Hematopoietic multipotent progenitor cell treated with erythropoietin and hydrocortisone succinate and interleukin-3 and kit ligand, for 8 days (in vitro differentiated cells): ENCODE measurements at places on chromosomes 16 and 17.
A peak's percentile ranks its signal among the peaks of the same experiment; 100 is the strongest.

GRCh38 chr16:11289202-11289601 is 8.1 kb upstream of the PRM1 start:
- no peak for DNase-seq

GRCh38 chr17:19024101-19025078 is 19.8 kb upstream of the FAM83G start:
- DNase-seq: no peak

GRCh38 chr17:66715745-66716156 is 119.2 kb upstream of the CACNG5 start:
- peak; percentile 59 for DNase-seq

- no peak for DNase-seq
These were observed 73.2 kb upstream of the RPL38 start for GRCh38 chr17:74130276-74130675.

GRCh38 chr16:50011707-50012106 is 13.3 kb upstream of the CNEP1R1 start:
- no peak for DNase-seq

DNA sequence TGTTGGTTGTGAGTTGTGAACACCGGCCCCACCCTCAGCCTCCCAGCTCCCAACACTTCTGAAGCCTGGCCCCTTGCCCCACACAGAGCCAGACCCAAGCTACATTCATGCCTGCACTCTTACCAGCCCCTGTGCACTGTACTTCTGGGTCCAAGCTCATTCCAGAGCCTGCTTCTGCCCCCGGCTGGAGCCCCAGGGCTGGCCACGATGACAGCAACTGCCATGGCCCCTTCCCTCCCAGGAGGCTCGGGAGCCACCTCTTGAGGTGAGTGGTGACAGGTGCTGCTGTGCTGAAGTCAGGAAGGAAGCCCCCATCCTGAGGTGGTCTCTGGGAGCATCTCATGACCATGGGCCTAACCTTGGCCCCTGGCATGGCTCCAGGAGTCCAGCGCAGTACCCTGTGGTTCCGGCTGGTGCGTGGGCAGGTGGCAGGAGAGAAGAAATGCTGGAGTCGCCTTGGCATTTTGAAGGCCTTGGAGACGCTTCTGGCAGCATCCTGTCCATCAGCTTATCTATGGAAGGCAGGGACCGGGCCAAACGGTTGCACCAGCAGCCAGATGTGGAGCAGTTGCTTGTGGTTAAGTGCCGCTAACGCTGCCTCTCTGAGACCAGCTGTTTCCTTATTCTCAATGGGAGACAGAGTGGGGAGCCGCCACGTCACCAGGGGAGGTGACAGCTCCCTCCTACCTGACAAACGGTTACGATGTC is 3.9 kb upstream of the CDT1 start:
- DNase-seq: peak; percentile 99

- no peak for DNase-seq
These were observed 53.8 kb downstream of the COG7 start for GRCh38 chr16:23398987-23399805.

- DNase-seq: no peak
These were observed 14.8 kb downstream of the TEKT5 start for GRCh38 chr16:10679921-10680320.

DNA sequence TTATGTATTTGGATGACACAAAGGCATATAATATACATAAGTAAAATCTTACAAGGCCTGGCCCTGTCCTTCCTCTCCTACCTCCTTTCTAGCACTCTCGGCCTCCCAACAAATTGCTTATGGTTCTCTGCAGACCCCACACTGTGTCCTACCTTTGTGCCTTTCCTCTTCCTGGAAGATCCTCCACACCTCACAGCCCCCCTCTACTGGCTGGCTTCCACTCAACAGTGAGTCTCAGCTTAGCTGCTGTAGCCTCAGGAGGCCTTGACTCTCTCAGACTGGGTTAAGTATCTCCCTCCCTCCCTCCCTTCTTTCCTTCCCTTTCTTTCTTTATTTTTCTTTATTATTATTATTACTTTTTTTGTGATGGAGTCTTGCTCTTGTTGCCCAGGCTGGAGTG is 8.3 kb upstream of the SLC52A1 start:
- no peak for DNase-seq

GRCh38 chr17:77087650-77088454 is 52.9 kb upstream of the SEC14L1 start:
- DNase-seq: no peak

GRCh38 chr17:44541884-44542581 is 15.3 kb upstream of the FZD2 start:
- DNase-seq: no peak

DNA sequence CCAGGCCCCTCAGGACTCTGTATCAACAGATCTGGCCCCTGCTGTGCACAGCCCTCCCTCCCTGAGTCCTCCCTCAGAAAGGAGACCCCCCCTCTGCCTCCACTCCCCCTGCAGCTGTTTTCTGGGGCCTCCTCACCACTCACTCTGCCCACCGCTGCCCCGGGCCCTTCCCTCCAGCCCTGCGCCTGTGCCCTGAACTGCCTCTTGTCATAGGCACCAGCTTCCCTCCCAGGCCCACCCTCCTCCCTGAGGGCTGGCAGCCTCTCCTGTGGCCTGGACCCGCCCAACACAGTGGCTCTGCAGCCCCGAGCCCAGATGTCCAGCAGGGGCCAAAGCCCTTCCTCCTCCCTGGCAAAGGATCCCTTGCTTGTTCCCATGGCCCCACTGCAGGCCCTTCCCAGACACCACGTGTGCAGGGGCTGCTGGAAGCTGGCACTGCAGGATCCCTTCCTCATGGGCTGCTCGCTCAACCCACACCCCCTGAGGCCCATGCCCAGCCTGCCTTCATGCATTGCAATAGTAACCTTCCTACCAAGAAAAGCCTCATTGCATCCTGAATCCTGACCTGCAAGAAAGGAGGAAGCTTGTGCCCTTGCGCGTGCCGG is 25.8 kb downstream of the GNPTG start:
- no peak for DNase-seq

- DNase-seq: no peak
These were observed 4.6 kb upstream of the MAPK8IP3 start for GRCh38 chr16:1701216-1701878.

DNA sequence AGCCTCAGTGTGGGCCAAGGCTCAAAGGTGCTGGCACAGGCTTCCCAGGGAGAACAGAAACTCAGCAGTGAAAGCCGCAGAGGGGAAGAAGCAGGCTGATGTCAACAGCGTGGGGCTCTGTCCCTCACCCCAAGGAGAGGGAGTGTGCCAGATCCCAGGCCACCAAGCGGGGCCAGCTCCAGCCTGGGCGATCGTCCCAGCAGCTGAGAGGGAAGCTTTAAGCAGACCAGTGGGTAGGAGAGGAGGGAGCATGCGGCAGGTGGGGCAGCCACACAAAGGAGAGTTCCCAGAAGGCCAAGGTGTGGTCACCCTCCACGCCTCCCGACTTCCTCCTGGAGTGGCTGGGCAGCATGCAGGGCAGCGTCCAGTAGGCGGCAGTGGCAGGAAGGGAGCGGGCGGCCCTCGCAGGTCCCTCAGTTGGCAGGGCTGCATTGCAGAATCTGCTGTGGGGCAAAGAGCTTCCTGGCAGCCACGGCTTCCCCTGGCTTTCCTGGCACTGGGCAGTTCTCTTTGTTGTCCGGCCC is 6.0 kb downstream of the SYNGR2 start:
- DNase-seq: no peak

GRCh38 chr16:66069587-66069986 is 296.9 kb upstream of the CDH5 start:
- no peak for DNase-seq

DNA sequence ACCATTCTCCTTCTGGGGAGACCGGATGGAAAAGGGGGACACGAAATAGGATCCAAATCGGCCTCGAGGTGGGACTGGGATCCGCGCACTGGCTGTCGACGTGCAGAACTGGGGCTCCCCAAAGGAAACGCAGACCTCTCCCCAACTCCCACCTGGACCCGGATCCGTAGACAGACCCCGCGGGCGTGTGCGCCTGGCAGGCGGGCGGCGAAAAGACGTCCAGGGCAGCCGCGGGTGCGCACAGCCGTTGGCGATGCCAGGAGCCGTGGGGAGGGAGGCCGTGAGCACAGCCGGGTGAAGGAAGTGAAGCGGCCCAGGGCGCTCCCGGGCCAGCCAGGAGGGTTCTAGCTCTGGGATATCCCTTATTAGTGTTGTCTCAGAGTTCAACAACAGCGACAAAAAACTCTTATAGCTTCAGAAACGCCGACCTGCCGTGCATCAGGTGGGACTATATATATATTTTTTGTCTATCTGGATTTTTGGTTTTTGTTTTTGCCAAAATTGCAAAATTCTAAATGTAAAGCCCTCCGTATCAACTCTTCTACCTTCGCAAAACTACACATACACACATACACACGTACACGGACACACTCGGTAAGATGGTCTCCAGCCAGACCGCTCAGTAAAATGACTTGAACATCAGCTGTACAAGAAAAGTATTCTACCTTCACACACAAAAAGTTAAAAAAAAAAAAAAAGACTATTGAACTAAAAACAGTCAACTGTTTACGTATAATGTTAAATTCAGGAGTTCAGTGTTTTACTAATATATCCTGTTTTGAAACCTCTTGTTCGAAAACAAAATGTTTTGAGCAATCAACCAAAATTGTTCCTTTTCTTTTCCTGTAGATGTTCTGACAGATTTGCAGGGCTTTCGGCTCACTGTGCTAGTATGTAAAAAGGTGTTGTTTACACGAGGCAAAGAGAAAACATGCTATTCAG is 5.2 kb upstream of the AATF start:
- DNase-seq: no peak

DNA sequence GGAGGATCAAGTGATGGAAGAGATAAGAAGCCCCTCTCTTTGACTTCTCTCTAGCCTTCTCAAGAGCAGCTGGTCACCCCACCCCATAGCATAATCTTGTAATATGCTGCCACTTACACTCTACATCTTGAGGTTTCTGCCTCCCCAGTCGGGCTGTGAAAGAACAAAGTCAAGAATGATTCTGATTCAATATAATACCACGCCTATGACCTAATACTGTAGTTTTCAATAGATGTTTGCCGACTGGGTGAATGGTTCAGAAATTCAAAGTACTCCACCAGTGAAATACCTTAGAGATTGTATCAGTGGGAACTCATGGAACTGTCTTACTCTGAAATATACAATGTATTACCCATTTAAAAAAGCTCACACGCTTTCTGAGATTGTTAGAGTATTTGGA is 93.0 kb upstream of the ZFHX3 start:
- DNase-seq: no peak

GRCh38 chr16:8782673-8783072 is 14.8 kb downstream of the TMEM186 start:
- DNase-seq: no peak

- peak; percentile 69 for DNase-seq
These were observed 13.9 kb upstream of the OR1F1 start for GRCh38 chr16:3173892-3174617.

DNA sequence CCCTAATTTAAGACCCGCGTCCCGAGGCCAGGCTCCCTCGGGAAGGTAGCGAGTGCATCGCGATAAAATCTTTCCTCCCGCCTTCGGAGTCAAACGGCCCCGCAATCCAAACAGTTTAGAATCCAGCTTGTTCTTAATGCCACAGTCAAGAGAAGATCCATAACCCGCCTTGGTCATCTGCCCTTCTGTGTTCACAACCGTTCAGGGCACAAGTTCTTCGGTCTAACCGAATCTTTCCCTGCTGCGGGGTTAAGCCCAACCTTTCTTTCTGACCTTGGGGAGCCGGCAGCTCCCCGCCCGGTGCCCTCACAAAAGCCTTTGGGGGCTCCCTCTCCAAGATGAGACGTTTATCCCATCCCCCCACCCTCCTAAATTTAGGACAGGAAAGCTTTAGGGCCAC is 30.3 kb downstream of the CPSF4L start:
- peak; percentile 26 for DNase-seq

DNA sequence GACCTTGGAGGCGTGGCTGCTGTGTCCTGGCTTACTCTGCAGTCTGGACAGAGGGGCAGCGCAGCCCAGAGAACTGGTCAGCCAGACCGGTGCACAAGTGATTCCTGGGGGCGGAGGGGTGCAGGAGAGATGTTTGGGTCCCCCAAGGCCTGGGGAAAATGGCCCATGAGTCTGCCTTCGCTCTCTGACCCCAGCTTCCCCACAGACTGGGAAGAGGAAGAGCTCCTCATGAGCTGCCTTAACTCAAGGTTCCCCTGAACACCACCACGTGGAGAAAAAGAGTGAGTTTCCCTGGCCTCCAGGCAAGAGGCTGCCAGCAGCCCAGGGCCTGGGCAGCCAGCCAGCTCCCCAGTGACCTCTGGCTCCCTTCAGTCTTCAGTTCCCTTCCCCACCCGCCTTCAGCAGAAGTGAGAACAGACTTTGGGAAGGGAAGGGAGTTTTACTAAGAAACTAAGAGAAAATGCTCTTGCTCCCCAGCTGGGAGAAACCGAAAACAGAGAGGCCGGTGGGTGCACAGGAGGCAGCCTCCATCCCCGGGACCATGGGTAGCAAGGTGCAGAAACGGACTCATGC is 2.0 kb upstream of the C17orf99 start:
- peak; percentile 86 for DNase-seq

DNA sequence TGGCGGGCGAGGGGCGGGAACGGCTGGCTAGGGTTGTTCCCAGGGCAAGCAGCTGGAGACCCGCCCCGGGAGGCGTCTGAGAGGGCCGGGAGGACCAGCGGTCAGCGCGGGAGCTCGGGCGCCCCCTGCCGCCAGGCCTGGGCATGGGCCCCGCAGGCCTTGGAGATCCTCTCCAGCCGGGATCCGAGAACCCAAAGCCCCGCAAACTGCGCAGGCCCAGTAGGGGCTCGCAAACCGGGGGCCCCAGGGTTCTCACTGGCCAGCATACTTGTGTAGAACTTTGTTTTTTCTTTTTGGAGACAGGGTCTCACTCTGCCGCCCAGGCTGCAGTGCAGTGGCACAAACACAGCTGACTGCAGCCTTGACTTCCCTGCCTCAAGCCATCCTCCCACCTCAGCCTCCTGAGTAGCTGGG is 20.8 kb upstream of the ZNF423 start:
- peak; percentile 9 for DNase-seq
